Aorta (tissue), 5 donors: ENCODE measurements at places on chromosomes 11 and 22. TPM values are rescaled to one million over a fixed set of nuclear protein-coding genes. Genes with fewer than 3 reads are reported as not detected.
A peak's percentile ranks its signal among the peaks of the same experiment; 100 is the strongest.

GRCh38 chr11:128735935-128736605, 42.2 kb downstream of the FLI1 start:
- no peak for DNase-seq

The SLC6A5 gene
- total RNA-seq: not detected

- DNase-seq: no peak
Measured at GRCh38 chr11:122851366-122851966, 13.2 kb downstream of the CRTAM start.

- no peak for DNase-seq
Measured at GRCh38 chr11:22808571-22809197, 20.9 kb downstream of the SVIP start.

DNA sequence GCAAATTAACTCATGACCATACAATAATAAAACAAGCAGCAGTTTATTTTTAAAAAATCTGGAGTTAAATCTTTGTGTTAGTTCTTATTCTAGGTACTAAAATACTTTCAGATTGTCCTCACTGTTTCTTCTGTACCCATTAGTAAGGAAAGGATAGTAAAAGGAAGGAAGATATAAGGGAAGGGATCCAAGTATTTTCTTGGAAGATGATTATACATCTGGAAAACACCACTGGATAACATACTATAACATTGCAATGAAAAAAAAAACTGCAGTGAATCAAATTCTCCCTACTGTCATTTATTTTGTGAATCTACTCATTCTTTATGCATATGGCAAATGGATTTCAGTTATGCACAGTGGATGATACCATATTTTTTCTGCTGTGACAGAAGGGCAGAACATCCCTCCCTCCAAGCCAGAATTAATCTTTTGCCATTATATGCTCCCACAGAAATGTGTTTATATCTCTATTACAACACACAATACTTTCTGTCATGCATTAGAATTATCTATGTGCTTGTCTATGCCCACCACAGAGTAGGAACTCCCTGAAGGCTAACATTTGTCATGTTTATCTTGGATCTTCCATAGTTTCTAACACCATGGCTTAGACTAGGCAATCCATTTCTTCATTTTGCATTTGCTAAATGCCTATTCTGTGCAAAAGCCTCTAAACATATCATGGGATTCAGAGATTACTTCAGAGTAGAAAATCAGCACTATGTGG, 282.3 kb upstream of the CTSC start:
- DNase-seq: no peak

The ENTHD1 gene
- not detected for total RNA-seq

The MS4A7 gene
- total RNA-seq: 121 TPM

- no peak for DNase-seq
Measured at GRCh38 chr11:30344085-30344484, 21.2 kb downstream of the ARL14EP start.

DNA sequence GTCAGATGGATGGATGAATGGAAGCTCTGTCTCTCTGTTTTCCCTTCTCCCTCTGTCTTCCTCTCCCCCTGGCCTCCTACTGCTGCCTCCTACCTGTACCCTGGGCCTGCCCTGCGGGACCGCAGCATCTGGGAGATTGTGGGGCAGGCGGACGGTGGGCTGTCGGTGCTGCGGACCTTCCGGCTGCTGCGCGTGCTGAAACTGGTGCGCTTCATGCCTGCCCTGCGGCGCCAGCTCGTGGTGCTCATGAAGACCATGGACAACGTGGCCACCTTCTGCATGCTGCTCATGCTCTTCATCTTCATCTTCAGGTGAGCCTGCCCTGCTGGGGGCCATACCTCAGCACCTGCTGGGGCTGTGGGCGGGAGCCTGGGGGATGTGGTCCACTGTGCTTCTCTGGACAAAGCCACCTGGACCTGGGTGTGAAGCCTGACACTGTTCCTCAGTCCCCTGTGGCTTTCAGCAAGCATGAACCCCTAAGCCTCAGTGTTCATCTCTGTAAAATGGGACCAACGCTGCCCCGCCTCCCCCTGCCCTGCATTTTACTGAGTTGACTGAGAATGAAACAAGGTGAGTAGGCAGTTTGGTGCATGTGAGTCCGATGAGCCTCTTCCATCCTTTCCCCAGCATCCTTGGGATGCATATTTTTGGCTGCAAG, 88.4 kb downstream of the CACNA1I start:
- DNase-seq: no peak

The EFCAB6 gene
- 1.5 TPM for total RNA-seq

GRCh38 chr11:62008193-62008592, 40.8 kb upstream of the FTH1 start:
- DNase-seq: no peak

GRCh38 chr22:19455033-19455432, 7.5 kb upstream of the C22orf39 start:
- DNase-seq: no peak

DNA sequence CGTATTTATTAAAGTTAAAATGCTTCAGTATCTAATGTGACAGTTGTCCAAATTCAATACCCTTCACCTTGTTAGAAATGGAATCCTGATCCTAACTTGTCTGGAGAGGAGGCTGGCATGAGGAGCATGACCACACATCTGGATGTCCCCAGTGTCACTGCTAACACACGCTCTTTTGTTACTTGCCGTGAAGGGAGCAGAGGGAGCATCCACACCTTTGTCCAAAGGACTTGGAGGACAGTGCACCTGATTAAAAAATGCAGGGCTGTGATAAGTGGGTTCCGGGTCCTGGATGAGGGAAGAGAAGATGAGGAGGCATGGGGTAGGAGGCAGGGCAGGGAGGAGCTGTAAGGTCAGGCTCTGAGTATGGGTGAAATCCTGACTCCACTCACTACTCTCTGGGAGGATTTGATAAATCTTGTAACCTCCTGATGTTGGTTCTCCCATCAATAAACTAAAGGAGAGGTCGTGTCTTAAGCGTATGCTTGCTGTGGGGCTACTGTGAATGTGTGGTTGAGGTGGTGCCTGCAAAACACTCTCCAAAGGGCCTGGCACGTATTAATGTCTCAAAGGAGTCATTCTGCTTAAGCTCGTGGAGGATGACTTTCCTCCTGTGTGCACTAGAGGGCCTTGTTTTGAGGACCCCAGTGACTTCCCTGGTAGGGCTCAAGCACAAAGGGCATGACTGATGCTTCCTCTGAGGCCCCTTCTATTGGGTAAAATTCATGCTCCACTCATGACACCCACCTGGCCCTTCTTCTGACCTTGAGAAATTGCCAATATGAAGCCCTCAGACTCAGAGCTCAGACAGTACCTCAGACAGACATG, 16.8 kb upstream of the IGLL5 start:
- DNase-seq: no peak

The GRIA4 gene
- total RNA-seq: not detected

- no peak for DNase-seq
Measured at GRCh38 chr22:49564666-49565515, 262.8 kb downstream of the BRD1 start.

The DDX25 gene
- not detected for total RNA-seq

GRCh38 chr22:36036167-36036624, 7.6 kb upstream of the RBFOX2 start:
- no peak for DNase-seq

- DNase-seq: no peak
Measured at GRCh38 chr11:45444796-45445195, 158.7 kb upstream of the SYT13 start.

The GRM5 gene
- total RNA-seq: 3.4 TPM

The SHANK2 gene
- 0.16 TPM for total RNA-seq

DNA sequence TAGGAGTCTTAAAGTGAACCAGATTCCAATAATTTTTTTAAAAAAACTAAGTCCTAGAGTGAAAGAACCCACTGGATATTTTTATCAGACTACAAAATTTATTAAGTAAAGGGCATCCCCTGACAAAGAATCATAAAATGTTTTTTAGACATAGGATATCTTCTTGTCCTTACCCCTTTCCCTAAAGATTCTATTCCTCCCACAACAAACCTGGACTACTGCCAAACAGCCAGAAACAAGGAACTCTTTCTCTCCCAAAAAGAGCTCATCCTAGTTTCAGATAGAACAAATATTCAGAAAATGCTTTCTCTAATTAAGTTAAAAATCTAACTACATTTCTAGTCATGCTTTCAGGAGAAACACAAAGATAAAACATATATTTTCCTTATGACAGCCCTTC, 327.1 kb downstream of the FAM181B start:
- DNase-seq: no peak

DNA sequence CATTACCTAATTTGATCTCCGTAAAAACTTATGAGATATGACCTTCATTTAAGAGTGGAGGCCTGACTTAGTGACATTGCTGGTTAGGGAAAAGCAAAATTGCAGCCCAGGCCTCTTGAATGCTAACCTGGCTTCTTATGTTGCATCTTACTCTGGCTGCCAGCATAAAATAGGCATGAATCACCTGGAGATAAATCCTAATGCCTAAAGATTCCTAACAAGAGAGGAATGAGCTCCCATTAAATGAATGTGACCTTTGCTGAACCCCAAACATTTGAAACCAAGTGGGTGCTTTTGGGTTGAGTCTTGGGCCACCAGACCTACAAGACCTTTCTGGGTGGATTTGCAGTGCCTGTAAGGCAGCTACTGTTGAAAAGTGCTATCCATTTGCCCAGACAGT, 1145.6 kb upstream of the TENM4 start:
- no peak for DNase-seq

DNA sequence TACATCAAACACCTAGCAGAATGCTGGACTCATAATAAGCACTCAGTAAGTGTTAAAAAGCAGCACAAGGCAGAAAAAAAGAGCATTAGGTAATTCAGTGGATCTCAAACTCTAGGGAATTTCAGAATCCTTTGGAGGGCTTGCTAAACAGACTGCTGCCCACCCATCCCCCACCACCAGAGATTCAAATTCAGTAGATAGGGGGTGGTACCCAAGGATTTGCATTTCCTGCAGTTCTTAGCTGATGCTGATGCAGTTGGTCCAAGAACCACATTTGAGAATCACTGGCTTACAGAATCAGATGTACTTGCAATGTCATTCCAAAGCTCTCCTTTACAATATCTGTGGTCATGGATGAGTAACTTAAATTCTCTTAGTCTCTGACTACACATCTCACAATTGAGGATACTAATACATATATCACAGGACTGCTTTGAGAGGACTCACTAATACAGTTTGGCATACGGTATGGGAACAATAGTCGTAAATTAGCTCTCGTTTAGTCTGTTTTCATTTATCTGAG, 664.5 kb downstream of the KCNA4 start:
- DNase-seq: no peak

DNA sequence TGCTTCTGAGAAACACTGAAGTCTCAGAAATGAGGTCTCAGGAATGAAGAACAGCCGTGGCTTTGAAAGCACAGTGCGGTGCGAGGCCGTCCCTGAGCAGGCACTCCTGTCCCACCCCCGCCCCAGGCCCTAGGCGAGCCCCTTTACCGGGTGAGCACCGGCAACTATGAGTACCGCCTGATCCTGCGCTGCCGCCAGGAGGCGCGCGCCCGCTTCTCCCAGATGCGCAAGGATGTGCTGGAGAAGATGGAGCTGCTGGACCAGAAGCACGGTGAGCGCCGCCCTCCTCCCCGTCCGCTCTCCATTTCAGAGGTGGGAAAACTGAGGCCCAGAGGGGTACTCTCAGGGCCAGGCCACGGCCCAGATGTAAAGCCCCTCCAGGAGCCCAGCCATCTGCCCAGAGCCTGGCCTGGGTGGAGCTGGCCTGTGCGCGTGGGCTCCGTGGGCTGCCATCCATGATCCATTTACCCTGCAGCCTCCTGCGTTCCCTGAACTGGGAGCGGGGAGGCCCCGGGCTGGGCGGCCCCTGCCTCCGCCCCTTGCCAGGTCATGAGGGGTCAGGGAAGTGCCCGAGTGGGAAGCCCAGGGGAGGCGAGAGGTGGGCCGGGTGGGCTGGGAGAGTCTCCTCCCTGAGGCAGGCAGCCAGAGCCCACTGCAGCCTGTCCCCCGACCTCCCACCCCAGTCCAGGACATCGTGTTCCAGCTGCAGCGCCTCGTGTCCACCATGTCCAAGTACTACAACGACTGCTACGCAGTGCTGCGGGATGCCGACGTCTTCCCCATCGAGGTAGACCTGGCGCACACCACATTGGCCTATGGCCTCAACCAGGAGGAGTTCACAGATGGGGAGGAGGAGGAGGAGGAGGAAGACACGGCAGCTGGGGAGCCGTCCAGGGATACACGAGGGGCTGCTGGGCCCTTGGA, 9.5 kb downstream of the SLC16A8 start:
- no peak for DNase-seq

The PIK3C2A gene
- 110 TPM for total RNA-seq

GRCh38 chr11:44171518-44171917, 76.0 kb downstream of the EXT2 start:
- DNase-seq: no peak

GRCh38 chr11:109249597-109249996, 172.4 kb upstream of the C11orf87 start:
- DNase-seq: no peak

GRCh38 chr11:120170741-120171261, 32.9 kb upstream of the TRIM29 start:
- no peak for DNase-seq

GRCh38 chr11:78651923-78652842, 77.5 kb upstream of the NARS2 start:
- DNase-seq: no peak

The PRODH gene
- total RNA-seq: 1.0 TPM

DNA sequence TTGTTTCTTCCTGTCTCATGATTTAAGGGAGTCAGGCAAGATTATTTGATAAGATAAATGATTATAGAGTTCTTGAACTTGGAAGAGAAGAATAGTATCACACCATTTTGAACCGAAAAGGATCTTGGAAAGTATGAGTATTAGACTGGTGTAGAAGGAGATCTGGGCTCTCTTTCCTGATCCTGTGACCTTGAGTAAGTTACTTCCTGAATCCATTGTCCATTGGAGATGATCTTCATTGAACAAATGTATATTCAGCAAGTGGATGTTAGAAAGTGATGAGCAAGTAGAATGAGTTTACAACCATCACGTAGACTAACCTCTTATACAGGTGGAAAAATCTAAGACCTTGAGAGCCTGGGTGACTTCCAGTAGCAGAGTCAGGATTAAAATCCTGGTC, 2.0 kb downstream of the ACO2 start:
- no peak for DNase-seq

GRCh38 chr11:12321217-12321937, 56.0 kb upstream of the PARVA start:
- DNase-seq: no peak

DNA sequence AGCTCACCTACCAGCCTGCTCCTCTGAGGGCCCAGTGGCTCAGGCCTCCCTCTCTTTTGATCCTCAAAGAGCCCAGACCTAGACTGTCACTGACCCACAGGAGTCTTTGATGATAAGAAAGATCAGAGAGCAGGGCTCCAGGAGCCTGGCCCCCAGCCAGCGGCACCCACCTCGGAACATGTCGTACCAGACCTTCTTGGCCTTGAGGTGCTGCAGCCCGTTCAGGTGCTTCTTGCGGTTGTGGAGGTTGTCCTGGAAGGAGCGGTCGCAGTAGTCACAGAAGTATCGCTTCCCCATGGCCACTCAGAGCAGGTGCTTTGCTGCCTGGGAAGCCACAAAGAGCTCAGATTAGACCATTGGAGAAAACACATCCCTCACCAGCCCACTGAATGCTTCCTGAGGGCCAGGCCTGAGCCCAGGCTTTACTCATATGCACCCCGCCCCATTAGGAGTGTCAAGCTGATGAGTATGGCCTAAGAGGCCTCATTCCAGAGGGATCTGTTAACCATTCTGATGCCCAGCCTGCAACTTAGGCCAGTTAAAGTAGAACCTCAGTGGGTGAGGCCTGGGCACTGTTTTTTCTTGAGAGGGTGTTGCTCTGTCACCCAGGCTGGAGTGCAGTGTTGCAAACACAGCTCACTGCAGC, 18.4 kb downstream of the ZMAT5 start:
- DNase-seq: no peak

The RCOR2 gene
- total RNA-seq: 0.78 TPM

- peak; percentile 59 for DNase-seq
Measured at GRCh38 chr11:124075841-124076651, 34.9 kb upstream of the OR10G7 start.

The ACO2 gene
- 53.7 TPM for total RNA-seq

The OR52I2 gene
- not detected for total RNA-seq
